Peyer's patch (tissue), 4 donors: ENCODE measurements at places on chromosomes 2 and 18.

GRCh38 chr2:58140508-58141072 lies 94.0 kb downstream of the VRK2 start:
- no peak for DNase-seq

GRCh38 chr2:60259781-60260180 lies 293.7 kb downstream of the BCL11A start:
- DNase-seq = no peak

- no peak for DNase-seq
Measured at GRCh38 chr2:222973237-222973636, 78.8 kb upstream of the KCNE4 start.

GRCh38 chr2:192741889-192742288 lies 547.2 kb upstream of the TMEFF2 start:
- no peak for DNase-seq

DNA sequence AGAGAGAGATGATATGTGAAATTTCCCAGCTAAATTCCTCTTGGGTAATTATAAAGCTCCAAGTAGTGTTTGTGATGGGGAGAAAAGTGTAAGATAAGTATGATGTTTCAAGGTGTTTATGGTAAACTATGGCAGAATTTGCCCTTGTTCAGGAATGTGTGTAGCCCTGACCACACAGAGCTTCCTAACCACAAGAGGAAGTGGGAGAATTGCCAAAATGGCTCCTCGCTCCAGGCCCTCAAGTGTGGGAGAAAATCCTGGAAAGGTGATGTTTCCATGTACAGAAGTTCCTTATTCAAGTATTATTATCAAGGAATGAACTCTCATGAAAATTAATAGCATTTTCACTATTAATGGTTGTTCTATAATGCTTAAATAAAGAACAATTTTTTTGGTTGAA lies 878.3 kb downstream of the TDRD15 start:
- DNase-seq = no peak

DNA sequence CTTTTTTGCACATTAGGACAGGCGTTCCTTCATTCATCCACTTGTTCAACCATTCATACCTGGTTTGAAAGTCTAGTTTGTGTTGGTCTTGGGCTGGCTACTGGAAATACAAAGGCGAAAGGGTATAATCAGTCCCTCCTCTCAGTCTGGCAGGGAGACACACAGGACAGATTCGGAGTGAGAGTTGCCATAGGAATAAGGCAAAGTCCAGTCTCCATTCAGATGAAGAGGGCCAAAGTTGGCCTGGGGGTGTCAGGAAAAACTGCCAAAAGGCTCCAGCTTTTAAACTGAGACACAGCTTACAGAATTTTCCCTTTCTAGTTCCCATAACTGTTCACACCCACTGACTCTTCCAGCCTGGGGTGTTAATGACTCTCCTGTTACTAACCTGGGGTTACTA lies 96.3 kb upstream of the AQP4 start:
- DNase-seq = no peak

DNA sequence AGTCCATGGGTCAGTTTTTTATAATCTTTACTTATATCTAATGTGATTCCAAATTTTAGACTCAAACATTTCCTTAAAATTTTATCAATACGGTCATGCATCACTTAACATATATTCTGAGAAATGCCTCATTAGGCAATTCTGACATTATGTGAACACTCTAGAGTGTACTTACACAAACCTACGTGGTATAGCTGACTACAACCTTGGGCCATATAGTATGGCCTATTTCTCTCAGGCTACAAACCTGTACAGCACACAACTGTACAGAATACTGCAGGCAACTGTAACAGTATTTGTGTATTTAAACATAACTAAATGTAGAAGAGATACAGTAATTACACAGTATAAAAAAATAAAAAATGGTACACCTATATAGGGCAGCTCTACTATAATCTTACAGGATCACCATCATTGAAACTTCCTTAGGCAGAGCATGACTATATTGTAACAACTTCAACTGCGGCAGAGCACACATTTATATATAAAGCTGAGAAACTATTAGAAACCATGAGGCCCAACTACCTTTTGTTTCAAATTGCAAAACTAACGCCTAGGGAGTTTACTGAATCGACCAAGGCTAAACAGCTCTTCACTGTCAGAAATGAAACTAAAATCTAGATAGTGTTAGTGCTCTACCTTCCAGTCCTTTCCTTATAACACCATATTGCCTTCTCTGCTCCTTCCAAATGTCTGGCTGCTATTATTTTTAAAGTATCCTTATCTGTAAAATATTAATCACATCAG lies 6.9 kb downstream of the YES1 start:
- no peak for DNase-seq

- DNase-seq = no peak
Measured at GRCh38 chr2:44189104-44189503, 20.4 kb downstream of the PPM1B start.

DNA sequence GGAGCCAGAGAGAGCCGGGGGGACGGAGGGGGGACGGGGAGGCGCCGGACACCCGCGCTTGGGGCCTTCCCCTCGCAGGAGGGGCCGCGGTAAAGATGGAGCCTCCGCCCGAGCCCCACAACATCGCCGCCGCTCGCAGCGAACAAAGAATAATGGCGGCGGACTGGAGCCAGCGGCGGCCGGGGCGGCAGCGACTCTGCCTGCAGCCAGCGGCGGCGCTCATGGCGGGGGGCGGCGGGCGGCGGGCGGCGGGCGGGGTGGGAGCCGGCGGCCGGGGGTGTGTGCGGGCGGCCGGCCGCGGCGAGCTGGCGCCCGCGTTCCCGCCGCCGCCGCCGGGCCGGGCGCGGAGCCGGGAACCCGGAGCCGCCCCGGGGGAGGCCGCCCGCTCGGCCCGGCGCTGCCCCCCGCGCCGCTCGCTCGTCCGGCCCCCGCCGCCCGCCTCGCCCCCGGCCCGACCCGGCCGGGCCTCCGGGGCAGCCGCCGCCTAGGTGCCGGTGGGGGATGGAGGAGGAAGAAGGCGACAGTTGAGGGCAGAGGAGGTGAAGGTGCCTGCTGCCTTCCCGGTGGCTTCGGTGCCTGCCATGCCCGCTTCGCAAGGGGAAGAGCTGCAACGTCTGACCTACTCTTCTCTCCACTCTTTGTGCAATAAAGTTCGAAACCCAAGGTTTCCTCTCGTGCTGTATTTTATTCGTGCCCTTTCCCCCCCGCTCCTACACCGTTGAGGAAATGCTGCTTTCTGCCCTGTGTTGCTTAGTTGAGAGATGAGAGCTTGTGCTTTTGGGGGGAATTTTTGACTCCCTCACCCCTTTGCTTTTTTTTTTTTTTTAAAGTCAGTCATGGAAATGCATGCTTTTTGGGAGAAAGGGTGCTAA lies 634 bp downstream of the CREB1 start:
- peak; percentile 68 for DNase-seq

GRCh38 chr2:74991977-74992376 lies 33.5 kb downstream of the POLE4 start:
- no peak for DNase-seq

DNA sequence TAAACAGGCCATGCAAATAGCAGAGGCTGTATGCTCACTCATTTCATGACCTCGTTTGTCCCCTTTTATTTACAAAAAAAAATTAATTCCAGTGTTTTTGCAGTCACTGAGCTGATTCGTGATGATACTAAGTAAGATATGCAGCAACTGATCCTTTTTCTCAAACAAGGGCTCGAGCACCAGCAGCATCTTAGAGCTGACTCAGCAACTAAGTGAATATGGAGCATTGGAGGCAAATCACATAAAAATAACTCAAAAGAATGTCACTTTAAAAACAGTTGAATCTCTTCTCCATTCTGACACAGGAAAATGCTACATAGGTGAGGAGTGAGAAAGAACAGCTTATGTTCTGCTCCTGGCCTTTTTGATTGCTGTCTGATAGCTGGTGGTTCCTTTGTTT lies 152.8 kb downstream of the ABCA12 start:
- DNase-seq = no peak

DNA sequence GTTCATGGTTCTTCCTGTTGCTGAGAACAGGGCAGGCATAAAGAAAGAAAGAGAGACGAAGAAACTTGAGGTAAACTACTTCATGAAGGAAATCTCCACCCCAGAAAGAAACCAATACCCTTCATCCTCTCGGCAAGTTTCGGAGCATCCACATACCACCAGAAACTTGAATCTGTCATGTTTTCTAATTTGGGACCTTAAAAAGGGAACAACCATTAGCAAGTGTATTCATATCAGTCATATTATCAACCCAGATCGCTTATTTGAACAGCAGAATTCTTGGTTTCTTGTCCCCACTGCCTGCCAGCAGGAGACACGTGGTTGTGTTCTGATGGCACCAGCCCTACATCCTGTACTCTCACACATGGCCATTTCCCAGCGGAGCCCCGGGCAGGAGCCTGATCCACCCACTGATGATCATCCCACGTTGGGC lies 53.2 kb upstream of the FZD7 start:
- no peak for DNase-seq

DNA sequence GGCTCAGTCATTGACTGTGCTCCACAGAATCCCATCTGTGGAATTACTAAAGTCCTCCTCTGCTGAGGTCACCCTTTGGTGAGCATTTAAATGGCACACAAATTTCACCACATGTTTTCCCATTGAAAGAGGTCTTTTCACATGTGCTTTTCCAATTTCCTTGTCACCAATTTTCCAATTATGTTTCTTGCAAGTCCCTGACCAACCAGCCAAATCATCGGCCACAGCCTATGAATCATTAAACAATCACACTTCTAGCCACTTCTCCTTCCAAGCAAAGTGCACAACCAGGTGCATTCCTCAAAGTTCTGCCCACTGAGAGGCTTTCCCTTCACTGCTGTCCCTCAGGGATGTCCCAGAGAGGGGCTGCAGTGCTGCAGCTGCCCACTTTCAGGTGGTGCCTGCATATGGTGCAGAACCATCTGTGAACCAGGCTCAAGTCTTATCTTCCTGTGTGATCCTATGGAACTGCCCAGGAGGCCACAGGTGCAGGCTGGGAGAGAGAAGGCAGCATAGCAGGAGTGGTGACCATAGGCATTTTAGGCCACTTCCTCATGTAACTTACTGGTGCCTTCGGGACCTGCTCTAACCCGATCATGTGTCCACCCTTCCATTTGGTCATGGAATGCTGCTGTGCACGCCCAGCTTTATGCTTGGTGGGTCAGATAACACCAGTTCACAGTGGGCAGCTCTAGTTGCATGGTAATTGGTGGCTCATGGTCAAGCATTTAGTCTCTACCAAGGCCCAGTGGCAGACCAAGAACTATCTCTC lies 153.0 kb downstream of the SEPTIN10 start:
- DNase-seq = no peak

DNA sequence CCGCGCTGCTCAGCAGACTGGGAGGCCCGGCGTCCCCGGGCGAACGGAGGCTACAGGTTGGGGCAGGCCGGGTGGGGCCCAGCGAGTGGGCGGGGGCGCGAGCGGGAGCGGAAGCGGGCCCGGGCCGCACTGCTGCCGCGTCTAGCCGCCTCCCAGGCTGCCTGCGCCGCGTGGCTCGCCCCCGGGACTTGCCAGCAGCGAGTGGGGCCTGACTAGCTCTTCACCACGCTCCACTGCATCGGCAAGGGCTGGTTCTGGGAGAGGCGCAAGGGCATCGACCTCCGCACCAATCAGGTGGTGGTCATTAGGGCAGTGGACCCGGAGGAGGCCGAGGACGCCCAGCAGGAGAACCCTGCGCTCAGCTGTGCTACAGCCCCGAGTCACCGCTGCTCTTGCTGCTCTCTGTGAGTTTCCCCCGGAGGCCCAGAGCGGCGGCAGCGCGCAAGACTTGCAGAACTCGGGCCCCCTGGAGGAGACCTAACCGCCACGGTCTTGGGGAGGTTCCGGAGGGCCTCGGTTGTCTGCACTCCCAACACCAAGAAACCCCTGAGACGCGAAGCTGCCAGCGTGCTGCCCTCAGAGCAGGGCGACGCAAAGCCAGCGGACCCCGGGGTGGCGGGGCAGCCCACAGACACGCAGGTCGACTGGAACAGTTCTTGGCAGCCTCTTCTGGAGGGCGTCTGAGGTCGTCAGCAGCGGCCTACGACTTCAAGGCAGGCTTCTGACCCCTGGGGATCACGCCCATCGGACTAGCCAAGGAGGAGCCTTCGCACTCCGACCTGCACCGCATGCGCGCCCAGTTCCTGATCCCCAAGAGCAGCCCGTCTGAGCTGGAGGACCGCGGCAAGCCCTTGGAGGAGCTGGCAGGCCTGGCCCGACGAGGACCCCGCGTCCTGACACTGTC lies 27.2 kb upstream of the PTPN2 start:
- peak; percentile 24 for DNase-seq

DNA sequence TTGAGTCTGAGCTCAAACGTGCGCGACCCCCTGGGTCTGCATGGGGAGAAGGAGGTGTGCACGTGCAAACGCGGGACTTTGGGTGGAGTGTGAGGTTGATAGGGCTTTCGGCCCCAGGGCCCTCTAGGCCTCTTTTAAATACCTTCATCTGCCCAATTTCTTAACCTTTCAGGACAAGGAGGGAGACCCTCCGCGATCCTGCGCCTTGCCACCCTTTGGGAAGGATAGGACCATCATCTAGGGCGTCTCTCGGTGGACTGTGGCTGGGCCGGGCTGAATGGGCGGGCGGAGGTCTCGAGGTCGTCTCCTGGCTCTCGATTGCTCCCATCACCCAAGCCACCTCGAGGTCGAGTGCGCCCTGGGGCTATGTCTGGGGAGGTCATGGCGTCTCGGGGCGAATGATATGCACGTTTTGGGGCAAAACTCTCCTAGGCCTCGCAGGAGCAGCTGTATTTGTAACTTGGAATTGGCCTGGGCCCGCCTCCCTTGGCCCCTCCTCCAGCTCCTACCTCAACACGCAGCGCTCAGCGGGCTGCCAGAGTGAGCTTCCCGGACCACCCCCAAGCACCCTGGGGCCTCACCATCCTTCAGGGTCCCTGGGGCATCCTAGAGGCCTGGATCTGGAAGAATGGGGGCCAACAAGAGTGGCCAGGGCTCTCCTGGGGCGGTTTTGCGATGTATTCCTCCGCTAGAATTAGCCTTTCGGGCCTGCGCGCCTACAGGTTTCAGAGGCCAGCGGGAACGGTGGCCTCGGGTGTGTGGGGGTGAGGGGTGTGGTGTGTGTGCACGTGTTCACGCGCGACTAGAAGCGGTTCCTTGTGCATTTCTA lies 8.7 kb upstream of the SIX3 start:
- no peak for DNase-seq

- DNase-seq = no peak
Measured at GRCh38 chr2:179129574-179130238, 79.8 kb upstream of the CCDC141 start.

DNA sequence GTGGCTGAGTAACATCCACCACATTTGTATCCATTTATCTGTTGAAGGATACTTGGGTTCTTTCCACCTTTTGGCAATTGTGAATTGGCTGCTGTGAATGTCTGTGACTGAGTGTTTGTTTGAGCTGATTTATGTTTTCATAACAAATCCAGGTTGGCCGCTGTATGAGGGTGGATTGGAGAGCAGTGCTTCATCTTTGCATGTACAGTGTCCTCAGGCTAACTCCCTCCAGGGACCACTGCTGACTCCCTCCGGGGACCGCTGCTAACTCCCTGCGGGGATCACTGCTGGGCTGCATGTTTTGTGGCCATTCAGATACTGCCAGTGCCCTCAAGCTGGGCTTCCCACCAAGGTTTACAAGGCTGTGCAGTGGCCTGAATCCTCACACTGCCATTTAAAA lies 10.2 kb downstream of the BOK start:
- DNase-seq = no peak

DNA sequence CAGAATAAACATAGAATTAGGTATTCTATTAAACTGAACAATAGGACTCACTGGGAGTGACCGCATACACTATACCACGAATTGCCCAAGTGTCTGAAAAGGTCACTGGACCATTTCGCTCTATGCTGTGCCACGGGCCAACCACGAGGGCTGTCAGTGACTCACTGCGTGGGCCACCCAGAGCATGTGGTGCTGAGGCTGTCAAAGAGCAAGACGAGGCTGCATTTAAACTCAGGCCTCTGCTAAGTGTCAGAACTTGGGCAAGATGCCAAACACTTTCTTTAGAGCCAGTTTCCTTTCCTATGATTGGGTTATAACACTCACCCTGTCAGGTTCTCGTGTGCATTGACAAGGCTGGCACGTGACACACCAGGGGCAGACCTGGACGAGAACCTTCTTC lies 97.5 kb downstream of the SH3YL1 start:
- no peak for DNase-seq
